ENCODE measurements at places on chromosomes 3 and 15.

DNA sequence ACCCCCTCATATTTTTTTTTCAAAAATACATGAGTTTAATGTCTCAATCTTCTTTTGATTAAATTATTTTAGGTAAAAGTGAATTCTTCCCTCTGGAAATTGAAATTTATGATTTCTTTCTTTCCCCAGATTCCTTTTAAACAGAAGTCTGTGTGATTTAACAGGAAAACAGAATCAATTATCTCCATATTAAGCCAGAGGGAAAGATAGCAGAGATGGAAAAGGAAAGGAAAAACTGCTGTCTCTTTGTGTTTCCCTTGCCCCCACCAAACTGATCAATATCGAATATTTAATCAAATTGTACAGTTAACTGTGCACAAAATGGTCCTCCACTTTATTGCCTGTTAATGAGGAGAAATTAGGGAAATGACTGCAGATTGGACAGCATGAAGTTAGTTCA, 203.5 kb upstream of the NECTIN3 start:
- no peak for DNase-seq

DNA sequence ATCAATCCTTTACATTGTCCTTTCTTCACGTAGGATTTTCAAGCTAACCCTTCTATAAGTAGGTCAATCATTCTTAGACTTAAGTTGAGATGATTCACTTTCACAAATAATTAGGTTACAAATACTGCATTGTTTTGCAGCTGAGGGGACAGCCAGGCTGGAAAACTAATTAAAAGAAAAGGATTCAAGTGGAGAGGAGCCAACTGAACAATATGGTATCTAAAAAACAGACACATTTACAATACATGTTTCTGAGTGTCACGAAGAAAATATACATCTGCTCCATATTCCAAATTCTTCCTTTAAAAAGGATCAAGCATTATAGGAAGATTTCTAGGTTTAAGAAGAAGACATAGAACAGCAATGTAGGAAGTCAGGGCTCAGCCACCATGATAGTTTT, 70.2 kb downstream of the PEAK1 start:
- no peak for DNase-seq

DNA sequence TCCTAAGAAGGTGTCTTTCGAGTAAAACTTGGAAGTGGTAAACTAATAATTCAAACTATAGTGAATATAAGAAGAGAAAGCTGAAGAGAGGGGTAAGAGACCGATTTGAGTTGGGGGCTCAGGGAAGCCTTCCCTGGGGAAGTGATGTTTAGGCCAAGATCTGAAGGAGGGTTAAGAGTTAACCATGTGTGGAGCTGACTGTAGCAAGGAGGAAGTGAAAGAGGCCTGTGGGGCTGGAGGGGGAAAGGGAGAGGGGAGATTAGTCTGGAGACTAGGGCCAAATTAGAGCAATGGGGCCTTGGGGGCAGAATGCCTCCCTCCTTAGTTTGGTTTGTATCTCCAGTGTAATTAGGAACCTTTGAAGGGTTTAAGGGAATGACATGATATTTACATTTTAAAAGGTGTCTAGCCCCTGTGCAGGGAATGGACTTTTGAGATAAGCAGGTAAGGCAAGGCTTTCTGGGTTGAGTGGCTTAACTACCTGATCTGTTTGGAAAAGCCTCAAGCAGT, 2.2 kb downstream of the ZNF592 start:
- DNase-seq: peak; percentile 45

- DNase-seq: no peak
Measured at GRCh38 chr3:148938936-148939335, 52.4 kb upstream of the GYG1 start.

DNA sequence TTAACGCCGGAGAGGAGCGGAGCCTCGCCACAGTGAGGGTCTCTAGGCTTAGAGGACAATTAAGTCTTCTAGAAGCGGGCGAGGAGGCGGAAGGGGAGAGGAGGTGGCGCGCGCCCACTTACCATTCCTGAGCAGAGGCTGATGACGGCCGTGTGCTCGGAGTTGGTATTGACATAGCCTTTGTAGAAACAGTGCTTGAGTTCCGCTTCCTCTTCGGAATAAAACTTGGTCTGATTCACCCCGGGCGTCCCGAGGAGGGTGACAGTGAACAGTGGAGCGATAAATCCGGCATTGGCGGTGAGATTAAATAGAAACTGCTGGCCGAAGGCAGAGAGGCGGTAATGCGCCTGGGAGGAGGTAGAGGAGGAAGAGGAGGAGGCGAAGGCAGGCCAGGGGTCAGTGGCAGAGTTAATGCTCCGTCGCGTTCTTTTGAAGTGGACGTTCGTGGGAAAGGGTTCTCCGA, 1.3 kb downstream of the ADAMTS9 start:
- no peak for DNase-seq

DNA sequence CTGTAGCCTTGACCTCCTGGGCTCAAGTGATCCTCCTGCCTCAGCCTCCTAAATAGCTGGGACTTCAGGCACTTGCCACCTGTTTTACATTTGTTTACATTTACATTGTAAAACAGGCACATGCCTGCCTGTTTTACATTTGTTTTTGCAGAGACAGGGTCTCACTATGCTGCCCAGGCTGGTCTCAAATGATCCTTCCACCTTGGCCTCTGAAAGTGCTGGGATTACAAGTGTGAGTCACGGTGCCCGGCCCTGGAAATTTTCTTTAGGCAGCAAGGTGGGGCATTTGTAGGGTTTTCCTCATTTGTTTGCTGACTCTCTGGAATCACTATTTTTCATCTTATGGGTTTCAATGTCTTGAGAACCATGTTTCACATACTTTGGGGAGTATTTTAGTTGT, 25.0 kb downstream of the PIF1 start:
- no peak for DNase-seq

DNA sequence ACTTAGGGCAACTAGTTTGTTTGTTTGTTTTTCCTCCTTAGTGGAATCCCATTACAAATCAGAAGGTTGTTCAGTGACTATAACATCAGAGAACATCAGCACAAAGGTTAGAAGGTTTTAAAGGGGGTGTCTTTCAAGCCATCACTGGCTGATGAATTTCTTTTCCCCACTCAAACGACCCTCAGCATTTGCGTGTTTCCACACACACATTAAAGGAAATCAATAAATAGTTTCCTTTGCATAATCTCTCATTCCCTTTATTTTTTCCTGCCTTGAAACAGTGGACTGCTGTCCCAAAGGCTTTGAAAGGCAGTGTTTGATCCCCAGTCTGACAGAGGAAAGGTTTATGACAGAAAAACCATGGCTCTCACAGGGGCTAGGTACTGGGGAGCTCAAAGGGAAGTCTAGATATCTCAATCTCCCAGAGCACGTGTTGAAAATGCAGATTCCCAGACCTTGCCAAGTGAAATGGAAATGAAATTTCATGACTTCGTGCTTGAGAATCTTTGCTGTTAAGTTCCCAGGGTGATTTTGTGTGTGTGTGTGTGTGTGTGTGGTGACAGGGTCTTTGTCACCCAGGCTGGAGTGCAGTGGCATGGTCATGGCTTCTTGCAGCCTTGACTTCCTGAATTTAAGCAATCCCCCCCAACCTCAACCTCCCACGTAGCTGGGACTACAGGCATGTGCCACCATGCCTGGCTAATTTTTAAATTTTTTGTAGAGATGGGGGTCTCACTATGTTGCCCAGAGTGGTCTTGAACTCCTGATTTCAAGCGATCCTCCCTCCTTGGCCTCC, 2.2 kb upstream of the INTS14 start:
- no peak for DNase-seq

DNA sequence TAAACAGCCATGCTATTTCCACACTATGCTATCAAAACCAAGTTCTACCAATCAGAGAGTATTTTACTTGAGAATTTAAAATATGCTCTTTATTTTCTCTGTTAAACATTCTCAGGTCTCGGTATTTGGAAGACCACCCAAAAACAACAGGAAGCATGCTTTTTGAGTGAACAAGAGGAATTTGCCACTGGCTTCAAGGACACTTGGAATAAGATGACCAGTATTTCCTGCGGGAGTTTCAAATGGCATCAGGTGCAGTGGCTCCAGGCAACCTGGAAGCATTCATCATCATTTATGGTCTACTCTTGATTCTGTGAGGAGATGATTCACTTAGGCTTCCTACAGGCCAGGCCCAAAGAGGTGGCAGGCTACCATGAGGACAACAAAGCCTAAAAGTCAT, 305.7 kb upstream of the ATP11B start:
- no peak for DNase-seq

DNA sequence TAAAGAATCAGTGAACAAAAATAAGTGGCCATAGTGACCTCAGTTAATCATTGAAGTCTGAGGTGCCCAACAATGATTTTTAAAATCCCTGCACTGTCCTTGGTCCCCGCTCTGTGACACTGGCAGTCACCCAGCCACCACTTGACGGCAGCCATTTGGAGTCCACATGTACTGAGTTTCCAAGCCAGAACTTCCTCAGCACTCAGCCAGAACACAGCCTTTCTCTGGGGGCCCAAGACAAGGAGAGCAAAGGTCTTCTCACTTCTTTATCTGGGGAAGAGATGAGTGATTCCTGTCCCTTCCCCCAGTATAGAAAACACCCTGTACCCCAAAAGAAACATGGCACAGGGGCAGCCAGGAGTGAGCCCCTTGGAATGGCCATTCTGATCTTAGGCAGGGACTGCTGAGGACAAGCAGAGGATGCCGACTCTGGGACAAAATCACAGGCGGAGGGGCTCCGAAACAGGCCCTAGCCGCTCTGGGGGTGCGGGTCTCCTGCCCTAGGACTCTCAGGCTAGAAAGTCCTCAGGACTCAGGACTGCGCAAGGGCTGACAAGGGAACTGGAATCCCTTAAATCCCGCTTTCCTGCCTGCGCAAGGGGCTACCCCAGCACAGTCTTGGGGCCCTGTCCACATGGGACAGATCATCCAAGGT, 12.8 kb downstream of the PAK6 start:
- no peak for DNase-seq

GRCh38 chr3:143830786-143831185, 17.5 kb downstream of the SLC9A9 start:
- DNase-seq: no peak

- DNase-seq: no peak
Measured at GRCh38 chr3:30293621-30294240, 312.7 kb upstream of the TGFBR2 start.

DNA sequence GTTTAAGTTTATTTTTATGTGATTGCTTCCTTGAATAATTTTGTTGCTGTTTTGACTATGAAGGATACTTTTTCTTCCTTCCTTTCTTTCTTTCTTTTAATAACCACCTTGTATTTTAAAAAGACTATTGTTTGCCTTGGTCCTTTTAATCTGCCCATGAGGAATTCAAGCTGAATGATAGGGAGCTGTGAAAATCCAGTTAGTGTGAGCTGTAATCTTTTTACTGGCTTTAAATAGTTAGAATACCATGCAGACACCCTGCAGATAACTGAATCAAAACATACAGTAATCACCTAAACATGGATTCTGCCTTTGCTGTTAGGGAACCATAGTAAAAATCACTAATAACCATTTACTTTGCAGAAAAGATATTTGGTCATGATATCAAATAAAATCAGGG, 110.7 kb downstream of the RSRC1 start:
- DNase-seq: no peak

- DNase-seq: no peak
Measured at GRCh38 chr3:146390006-146390772, 79.2 kb downstream of the PLSCR2 start.

- DNase-seq: no peak
Measured at GRCh38 chr3:110384601-110385000, 687.0 kb upstream of the NECTIN3 start.

GRCh38 chr15:96627031-96627568, 296.6 kb downstream of the NR2F2 start:
- DNase-seq: no peak

DNA sequence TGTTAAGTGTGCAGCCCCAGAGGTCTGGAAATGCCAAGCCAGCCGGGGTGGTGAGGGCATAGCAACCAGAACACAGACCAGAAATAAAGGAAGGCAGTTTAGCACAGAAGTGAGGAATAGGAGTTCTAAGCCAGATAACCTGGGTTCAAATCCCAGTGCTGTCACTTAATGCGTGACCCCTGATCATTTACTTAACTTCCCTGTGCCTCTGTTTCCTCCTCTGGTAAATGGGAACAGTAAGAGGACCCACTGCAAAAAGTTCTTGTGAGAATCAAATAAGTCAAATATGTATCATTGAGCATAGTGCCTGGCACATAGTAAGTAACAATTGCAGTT, 125.2 kb upstream of the ARHGEF3 start:
- DNase-seq: no peak

- no peak for DNase-seq
Measured at GRCh38 chr3:5846261-5846660, 658.8 kb downstream of the EDEM1 start.

- DNase-seq: no peak
Measured at GRCh38 chr3:172520301-172520831, 2.9 kb downstream of the TNFSF10 start.

- no peak for DNase-seq
Measured at GRCh38 chr3:59546522-59546921, 496.7 kb upstream of the CFAP20DC start.

DNA sequence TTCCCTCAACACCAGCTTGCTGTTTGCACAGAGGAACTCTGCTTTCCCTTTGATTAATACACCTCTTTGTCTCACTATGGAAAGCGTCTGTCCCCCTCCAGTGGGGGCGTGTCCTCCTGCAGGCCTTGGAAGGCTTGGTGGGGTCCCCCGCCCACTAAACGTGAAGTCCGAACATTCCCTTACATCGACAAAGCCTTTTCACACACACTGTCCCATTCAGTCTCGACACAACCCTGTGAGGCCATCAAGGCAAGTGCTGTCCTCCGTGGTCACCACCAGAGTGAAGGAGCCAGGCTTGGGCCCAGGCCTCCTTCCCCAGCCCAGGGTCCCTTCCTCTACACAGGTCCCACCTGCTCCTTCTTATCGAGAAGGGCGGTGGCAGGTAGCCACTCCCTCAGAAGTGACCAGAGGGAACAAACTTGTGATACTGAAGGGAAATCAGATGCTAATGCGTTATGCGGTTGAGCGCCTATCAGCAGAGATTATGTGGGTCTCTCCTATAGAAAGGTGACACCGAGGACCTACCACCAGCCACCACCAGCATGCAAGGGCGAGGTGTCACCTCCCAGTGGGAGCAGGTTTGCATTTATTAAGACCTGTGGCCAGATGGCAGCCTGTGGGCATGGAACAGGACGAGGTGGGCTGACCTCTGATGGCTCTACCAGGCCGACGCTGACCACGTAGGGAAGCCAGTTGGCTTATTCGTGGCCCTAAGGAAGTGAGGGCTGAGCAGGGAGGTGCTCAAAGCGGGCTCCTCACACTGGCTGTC, 6.6 kb downstream of the NRROS start:
- DNase-seq: no peak

GRCh38 chr15:101599091-101599490, 53.1 kb downstream of the TM2D3 start:
- no peak for DNase-seq

GRCh38 chr3:117786349-117786748, 1076.8 kb downstream of the TUSC7 start:
- DNase-seq: no peak

- DNase-seq: no peak
Measured at GRCh38 chr3:18080198-18080689, 337.8 kb upstream of the TBC1D5 start.

- DNase-seq: no peak
Measured at GRCh38 chr3:55191911-55192775, 264.3 kb upstream of the LRTM1 start.

GRCh38 chr3:30017901-30018300, 588.5 kb upstream of the TGFBR2 start:
- DNase-seq: no peak

GRCh38 chr3:61541694-61542093, 19.7 kb upstream of the PTPRG start:
- DNase-seq: no peak
